Activated CD8-positive, alpha-beta T cell treated with anti-CD3 and anti-CD28 coated beads for 36 hours (primary cell): ENCODE measurements at places on chromosomes 1 and 21.

- no peaks in the 10 kb centered on the region for H3K27me3 ChIP-seq
- H3K4me3 ChIP-seq: no peak overlapping the region
- H3K27ac ChIP-seq: no peak overlapping the region
- no peak for DNase-seq
Measured at GRCh38 chr1:82392513-82392912, 591.8 kb downstream of the ADGRL2 start.

- no peak overlapping the region for H3K27ac ChIP-seq
- peak overlapping the region; percentile 67 for H3K4me3 ChIP-seq
- H3K36me3 ChIP-seq: no peaks in the 10 kb centered on the region
- H3K4me1 ChIP-seq: peaks cover 3% of the 10 kb centered on the region
- peak; percentile 19 for DNase-seq
- H3K27me3 ChIP-seq: peaks cover 50% of the 10 kb centered on the region
Measured at GRCh38 chr1:31413405-31414001, 490 bp downstream of the SERINC2 start.

- H3K4me3 ChIP-seq: no peak overlapping the region
- no peak overlapping the region for H3K27ac ChIP-seq
- H3K27me3 ChIP-seq: no peaks in the 10 kb centered on the region
- H3K4me1 ChIP-seq: no peaks in the 10 kb centered on the region
- H3K36me3 ChIP-seq: peaks cover 59% of the 10 kb centered on the region
Measured at GRCh38 chr1:114395863-114396262, 115.1 kb downstream of the TRIM33 start.

DNA sequence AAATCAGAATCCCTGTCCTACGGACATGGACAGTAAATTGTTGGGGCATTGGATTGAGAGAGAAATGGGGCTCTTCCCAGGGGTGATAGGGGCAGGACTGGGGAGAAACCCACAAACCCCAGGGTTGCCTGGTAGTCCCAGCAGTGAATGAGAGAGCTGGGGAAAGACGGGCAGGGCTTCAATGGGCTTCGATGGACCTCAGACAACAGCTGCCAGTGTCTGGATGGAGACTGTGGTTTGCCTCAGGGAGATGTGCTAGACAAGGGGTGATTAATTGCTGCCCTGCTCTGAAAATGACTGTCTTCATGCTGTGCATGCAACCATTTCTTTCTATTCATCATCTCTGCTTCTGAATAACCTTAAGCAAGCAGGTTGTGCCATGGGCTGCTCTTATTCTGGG lies 7.4 kb downstream of the GPR25 start:
- H3K27me3 ChIP-seq: peaks cover 14% of the 10 kb centered on the region
- no peaks in the 10 kb centered on the region for H3K36me3 ChIP-seq
- peak; percentile 59 for DNase-seq
- H3K27ac ChIP-seq: no peak overlapping the region
- H3K4me1 ChIP-seq: peaks cover 29% of the 10 kb centered on the region

GRCh38 chr1:180144659-180145357 lies 9.9 kb upstream of the QSOX1 start:
- no peak for DNase-seq
- H3K36me3 ChIP-seq: no peaks in the 10 kb centered on the region
- no peak overlapping the region for H3K27ac ChIP-seq
- no peaks in the 10 kb centered on the region for H3K4me1 ChIP-seq
